DND-41 (cell line): ENCODE measurements at places on chromosomes 3 and 15.
A peak's percentile ranks its signal among the peaks of the same experiment; 100 is the strongest.

GRCh38 chr15:41650806-41651205, 9.4 kb upstream of the MGA start:
- no peak for DNase-seq

DNA sequence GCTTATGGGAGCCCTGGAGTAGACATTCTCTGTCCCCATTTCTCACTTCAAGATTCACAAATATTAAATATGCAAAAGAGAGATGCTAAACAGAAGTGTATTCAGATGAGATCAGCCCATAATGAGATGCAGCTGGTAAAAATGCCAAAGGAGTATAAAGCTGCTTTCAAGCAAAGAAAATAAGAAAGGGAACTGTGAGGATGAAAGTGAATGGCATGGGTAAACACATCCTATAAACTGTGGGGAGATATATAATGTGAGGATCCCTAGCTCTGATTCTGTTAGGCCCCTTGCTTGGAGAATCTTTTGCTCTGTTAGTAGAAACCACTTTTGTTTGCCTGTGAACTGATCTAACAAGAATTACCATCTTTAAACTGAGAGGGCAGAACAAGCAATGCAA, 396.6 kb downstream of the SOX2 start:
- no peak for DNase-seq

DNA sequence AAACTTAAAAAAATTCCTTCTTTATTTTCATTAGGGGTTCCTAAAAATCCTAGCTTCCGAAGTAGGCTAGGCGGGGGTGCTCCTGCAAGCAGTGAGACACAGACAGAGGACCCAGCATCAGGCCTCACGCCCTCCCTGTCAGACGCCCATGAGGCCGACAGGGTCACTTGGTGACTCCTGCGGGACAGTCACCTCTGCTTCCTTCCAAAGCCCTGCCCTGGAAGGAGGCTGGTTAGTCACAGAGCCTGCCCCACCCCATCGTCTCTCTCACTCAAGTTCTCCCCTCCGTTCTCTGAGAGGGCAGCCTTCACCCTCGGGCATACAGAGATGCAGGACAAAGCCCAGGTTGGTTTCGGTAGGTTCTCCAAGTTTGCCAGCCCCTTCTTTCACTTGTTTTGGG, 38.6 kb downstream of the EHD4 start:
- no peak for DNase-seq

DNA sequence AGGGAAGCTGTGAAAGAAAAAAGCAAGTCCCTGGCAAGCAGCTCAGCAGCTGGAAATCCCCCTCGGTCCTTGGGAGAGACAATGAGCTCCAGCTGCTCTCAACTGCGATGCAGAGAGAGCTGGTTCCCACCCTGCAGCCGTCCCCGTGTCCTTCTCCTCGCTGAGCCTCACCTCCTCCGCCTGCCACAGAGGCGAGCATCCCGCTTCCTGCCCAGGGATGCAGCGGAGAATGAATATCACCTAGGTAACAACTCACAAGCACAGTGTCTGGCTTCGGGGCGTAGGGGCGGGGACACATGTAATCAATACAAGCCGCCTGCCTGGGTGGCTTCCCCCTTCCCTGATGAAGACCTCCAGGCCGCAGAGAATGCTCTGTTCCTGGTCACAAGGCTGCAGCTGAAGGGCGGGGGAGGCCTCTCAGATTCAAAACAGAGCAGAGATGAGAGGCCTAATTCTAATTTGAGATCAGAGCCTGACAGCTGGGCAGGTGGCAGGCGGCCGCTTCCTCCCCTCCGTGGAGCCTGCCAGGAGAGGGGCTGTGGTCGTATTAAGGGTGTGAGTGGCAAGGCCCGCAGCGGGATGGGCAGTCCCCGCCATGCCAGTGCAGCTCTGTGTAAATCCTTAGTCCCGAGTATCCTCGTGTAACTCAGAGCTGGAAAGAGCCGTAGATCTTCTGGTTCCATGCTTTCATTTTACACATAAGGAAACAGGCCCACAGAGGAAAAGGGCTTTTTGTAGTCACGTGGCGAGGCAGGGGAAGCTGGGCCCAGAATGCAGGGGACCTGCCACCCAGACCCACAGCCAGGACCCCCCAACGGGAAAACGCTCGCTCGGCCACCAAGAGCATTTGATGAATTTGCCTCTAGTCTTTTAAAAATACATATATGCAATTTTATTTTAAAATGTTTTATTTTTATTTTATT, 24.3 kb downstream of the ZDHHC19 start:
- DNase-seq, result peak; percentile 45

DNA sequence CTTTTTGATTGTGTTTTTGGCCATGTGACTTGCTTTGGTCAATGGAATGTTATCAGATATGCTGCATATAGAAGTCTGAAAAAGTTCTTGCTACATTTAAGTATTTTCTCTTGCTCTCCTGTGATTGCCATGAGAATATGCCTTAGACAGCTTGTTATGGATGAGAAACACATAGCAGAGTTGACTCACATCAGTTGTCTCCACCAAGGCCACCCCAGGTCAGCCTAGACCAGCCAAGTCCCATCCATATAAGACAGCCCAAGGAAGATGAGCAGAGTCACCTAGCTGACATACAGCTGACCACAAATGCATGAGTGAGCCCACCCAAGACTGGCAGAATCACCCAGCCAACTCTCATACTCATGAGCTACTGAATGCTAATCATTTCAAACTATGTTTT, 153.0 kb downstream of the THRB start:
- no peak for DNase-seq

- no peak for DNase-seq
Measured at GRCh38 chr3:133153382-133153781, 115.2 kb downstream of the TMEM108 start.

GRCh38 chr3:117308756-117309155, 599.2 kb downstream of the TUSC7 start:
- no peak for DNase-seq

DNA sequence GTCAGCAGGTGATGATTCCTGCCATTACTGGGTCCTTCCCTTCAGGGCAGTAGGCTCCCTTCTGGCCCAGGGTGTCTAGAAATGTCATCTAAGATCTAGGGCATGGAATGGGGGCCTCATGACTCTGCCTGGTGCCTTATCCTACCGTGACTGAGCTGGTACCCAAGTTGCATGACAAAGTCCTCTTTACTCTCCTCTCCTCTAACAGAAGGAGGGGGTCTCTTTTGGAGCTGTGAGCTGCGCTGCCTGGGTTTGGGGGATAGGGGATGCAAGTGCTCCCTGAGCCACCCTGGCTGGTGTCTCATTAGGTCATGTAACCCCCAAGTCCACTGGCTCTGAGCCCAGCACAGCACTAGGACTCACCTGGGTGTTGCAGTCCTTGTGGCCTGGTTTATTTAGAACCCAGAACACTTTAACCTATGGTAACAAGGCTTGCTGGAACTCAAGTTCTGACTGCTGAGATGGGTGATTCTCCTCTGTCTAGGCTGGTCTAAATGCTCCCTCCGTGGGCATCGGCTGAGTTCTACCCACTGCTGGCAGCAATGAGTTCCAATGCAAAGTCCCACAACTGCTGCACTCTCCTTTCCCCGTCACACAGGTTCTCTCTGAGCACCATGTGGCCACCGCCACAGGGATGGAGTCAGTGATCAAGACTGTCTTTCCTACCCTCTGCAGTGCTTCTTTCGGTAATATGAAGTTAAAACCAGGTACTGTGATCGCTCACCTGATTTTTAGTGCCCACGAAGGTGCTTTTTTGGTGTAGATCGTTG, 34.0 kb downstream of the XXYLT1 start:
- DNase-seq, result no peak

DNA sequence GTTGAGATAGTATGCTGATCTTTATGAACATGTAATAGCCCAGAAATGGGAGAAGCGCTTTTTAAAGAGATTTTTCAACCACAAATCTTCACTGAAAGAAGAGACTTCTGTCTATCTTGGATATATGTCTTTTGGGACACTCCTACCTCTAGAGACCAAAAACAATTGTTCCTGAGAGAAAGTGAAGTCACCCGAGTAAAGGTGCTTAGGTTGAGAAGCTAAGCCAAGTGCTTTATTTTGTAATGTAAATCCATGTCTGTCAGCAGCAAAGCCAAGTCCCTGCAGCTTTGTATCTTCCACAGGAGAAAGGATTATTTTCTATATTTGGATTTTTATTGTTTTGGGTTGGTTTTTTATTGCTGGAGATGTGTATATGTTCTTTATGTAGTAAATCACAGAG, 32.1 kb upstream of the B3GALNT1 start:
- no peak for DNase-seq

DNA sequence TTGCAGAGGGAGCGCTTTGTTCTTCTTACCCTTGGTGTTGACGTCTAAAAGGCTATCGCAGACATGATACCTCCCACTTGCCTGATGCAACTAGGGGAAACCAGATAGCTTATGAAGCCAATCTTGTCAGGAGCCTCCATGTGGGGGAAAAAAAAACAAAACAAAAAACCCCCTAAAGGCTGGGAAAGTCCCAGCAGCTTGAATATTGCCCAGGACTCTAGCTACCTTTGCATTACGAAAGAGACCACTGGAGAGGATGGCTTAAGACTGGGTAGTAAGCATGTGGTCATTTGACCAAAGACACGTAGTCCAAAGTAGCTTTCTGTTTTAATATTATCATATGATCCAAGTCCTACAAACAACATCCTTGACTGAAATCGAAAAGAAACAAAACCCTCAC, 120.7 kb upstream of the WNT5A start:
- no peak for DNase-seq

GRCh38 chr3:145776782-145777408, 384.1 kb downstream of the PLOD2 start:
- DNase-seq, result peak; percentile 29

DNA sequence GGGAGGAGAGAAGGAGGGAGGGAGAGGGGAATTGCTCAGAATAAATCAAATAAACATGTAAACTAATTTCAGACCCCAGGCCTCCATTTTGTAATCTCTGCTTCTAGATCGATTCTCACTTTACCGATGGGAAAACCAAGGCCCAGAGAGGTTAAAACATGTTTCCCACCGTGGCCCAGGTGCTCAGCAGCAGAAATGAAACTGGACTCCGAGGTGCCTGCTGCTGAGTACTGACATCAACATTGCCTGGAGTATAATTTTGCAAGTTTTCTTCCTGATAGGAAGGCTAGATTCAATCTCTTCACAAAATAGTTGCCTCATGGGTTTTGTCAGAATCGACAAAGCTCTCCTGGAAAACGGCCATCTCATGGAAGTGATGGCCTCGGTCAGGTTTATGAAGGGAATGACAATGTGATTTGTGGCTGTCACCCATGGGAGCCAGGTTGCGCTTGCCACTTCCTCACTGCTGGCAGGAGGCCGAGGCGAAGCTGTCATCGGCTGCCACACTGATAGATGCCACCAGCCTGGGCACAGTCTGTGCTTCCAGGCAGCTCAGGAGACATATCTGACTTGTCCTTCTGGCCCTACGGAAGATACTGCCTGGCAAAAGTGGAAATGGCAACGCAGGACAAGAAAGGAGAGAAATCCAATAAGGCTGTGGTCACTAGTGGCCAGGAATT, 133.1 kb upstream of the LRRN1 start:
- DNase-seq, result no peak

DNA sequence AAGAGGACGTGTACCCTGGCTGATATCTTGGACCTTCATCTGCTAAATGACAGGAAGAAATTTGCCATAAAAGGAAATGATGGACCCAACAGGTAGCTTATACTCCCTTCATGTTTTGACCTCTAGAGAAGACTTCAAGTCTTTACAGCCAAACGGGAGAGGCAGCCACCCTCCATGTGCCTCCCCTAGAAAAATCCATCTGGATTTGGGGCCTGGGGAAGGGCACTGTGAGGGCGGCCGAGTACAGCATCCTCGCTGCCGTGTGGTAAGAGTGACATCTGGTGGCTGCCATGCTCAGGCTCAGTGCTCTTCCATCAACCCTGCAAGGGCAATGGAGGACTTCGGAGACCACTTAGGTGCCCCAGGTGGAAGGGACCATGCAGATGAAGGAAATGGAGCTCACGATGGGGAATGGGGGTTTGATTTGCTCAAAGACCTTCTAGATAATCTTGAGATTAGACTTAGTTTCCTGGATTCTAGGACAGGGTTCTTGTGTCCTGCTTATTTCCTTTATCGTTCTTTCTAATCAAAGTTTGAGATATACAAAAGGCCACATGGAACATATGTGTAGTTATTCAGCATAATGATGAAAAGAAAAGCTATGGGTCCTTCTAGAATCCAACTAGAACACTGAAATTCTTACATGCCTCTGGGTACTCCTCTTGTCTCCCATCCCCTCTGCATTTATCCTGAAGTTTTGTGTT, 44.4 kb downstream of the AQP9 start:
- peak; percentile 28 for DNase-seq

GRCh38 chr3:56288258-56288657, 180.0 kb downstream of the ERC2 start:
- DNase-seq, result no peak

DNA sequence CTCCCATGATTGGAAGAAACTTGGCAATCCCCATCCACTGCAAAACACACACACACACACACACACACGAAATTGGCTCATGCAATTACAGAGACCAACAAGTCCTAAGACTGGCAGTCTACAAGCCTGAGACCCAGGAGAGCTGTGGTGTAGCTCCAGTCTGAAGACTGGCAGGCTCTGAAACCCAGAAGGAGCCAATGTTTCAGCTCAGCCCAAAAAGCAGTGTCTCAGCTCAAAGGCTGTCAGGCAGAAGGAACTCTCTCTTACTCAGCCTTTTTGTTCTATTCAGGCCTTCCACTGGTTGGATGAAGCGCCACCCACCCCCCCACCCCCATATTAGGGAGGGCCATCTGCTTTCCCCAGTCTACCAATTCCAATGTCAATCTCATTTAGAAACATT, 32.1 kb downstream of the MESD start:
- DNase-seq, result no peak
